Activated CD8-positive, alpha-beta T cell treated with anti-CD3 and anti-CD28 coated beads for 36 hours (primary cell): ENCODE measurements at places on chromosomes 12 and 14. TPM values are rescaled to one million over a fixed set of nuclear protein-coding genes. Genes with fewer than 3 reads are reported as not detected.

GPRC5D gene
- total RNA-seq = not detected

MTHFD1 gene
- total RNA-seq = 241 TPM

FOXN4 gene
- total RNA-seq = not detected

KLHL33 gene
- total RNA-seq = 0.54 TPM

NXPH4 gene
- total RNA-seq = 0.41 TPM

GRCh38 chr12:10207136-10207535 is 5.5 kb upstream of the GABARAPL1 start:
- no peak for DNase-seq

DNA sequence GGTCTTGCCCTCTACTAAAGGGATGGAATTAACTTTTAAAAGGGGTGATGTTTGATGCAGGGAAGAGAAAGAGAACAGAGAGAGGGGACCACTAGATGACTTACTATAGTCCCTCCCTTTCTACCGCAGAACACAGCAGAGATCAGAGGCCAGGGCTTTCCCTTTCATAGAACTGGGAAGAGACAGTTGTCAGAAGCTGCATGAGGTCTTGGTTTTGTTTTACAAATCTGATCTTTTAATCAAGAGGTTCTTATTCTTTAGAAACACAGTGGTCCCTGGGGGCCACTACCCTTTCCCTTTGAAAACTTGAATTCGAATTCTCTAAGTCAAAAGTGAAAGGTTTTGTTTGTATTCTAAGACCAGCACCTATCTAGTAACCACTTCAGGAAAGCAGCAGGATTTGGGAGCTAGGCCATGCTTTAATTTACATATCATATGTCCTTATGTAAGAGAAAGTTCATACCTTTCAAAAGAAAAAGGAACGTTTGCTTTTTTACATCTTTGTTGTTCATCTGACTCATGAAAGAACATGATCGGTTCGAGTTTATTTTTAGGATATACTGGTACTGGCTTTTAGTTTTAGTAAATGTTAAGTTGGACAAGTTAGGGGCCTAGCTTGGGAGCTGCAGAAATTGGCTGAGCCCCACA is 6.3 kb downstream of the FBXL14 start:
- peak; percentile 33 for DNase-seq

DNA sequence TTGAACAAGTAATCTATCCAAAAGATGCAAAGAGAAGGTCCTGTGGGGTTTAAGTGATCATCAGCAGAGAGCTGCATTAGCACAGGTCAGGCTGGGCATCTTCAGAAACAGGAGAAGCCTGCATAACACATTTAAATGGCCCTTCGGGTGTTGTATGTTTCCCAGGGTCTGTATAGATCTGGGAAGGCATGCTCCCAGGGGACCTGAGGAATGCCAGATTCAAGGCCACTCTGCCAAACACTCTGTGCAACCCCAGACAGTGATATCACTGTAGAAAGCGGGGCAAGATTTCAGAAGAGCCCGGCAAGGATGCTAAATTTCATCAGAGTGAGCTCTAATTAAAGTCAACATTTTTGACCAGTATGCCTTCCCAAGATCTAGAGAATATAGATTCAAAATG is 92.9 kb downstream of the ARMH4 start:
- no peak for DNase-seq

GRCh38 chr14:58107041-58107440 is 45.0 kb downstream of the ARMH4 start:
- DNase-seq = no peak

GRCh38 chr12:117063162-117063911 is 35.9 kb downstream of the TESC start:
- DNase-seq = peak; percentile 63

GRCh38 chr12:120854804-120855203 is 49.4 kb downstream of the SPPL3 start:
- DNase-seq = no peak

DNA sequence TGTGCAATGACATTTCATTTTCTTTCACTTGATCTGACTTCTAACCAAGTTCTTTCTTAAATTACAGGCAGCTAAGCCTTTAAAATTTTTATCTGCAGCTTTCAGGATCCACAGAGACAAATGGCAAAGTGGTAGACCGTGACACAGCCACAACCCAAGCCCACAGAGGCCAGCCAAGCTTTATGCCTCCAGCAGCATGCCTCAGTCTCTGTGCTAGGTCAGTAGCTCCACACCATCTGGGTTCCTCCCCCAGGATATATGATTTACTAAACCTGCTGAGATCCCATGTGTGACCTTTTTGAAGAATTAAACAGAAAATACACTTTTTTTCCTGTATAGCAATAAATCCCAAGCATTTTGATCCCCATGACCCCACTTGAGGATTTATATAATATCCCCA is 290.4 kb upstream of the CAND1 start:
- no peak for DNase-seq

DNA sequence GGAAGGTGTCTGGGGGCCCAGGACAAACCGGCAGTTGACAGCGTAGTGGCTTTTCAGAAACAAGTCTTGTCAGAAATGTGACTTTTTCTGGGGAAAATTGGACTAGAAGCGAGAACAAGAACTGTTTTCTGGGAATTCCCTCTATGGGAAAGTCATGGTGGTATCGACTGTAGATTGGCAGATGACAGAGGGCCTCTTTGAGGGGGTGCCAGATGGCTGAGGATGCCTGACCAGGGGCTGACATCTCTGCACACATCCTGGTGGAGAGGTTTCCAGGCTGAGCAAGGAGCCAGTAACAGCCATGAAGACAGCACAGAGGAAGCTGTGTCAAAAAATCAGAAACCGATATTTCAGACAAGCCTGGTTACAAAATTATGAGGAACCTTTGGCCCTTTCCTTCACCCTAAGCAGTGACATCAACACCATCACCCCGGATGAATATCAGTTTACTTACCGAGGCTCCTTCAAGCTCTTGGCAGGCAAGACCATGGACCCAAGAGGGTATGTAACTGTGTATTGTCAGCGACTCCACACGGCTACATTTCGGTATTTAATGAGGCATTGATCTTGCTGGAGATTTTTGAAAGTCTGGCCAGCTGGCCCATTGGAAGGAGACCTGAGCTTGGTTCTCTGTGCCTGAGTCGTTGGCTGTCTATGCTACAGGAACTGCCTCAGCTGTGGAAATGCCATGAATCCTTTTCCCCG is 1525.3 kb upstream of the TMEM132C start:
- no peak for DNase-seq
